ENCODE measurements at places on chromosomes 2 and 18.

GRCh38 chr2:3294493-3294892, 83.1 kb downstream of the EIPR1 start:
- DNase-seq = no peak

DNA sequence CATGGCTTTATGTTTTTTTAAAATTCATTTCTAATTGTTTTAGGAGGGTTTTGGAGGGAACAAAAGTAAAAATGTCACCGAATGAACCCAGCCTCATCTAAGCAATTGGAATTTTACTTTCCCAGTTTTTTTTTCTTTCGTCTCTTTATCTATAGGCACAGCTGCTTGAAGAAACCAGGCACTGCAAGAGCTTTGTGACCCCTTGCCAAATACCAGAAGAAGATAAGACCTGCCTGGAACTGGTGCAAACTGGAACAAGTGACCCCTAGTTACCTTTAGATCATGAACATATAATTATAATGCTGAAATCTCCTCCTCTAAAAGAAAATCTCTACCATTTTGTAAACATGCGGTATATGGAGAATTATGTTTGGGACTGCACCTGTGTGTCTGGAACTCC, 100.9 kb downstream of the TSN start:
- no peak for DNase-seq

DNA sequence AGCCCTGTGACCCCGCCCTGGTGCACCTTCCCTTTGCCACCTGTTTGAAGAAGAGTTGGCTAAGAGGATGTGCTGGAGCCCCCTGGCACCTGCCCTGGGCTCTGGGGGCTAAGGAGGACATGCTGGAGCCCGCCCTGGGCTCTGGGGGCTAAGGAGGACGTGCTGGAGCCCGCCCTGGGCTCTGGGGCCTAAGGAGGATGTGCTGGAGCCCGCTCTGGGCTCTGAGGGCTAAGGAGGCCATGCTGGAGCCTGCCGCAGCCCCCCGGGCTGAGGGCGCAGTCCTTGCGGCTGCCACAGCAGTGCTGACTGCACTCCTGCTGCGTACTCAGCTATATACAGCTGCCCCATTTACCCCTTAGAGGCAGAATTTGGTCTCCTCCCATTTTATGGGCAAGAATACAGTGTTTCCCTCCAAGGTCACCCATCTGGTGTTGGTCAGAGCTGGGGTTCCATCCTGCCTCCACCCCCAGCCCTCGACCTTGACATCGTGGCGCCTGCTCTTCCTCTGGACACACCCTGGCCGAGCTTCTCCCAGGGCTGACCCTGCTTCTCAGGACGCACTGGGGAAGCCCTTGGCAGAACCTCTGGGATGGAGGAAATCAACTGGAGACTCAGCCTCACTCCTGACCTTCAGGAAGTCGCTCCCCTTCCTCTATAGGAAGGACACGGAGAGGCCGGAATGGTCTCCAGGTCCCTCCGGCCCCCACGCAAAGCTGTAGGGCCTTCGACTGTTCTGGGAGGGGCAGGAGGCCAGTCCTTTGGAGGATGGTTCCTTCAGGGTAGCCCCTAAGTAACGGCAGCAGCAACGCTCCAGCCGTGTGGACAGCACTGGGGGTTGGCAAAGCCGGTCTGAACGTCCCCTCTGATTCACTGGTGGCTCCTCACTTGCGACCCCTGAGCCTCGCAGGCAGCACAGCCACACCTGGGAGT, 65.0 kb upstream of the HPCAL1 start:
- no peak for DNase-seq

GRCh38 chr2:64052463-64053241, 33.4 kb upstream of the VPS54 start:
- no peak for DNase-seq

GRCh38 chr2:23934259-23934658, 6.0 kb upstream of the UBXN2A start:
- no peak for DNase-seq

GRCh38 chr2:28896906-28897305, 2.4 kb downstream of the WDR43 start:
- DNase-seq = no peak

GRCh38 chr2:33022989-33023727, 76.4 kb downstream of the LTBP1 start:
- DNase-seq = no peak

DNA sequence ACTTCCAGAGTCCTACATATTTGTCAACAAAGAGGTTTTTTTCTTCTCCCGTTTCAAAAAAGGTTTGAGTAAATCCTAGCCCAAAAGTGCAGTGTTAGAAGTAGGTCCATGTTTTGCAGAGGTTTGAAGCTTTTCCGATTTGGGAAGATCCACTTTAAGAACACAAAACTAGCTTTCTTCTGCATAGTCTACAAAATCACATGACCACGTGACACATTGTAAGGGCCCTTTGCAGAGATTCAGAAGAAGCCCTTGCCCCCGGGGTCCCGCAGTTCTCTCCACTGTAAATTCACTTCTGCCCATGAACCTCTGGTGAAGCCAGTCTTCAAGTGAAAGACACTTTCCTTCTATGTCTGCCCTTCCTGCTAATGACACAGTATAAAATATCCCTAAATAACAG, 49.4 kb downstream of the PAX3 start:
- no peak for DNase-seq

DNA sequence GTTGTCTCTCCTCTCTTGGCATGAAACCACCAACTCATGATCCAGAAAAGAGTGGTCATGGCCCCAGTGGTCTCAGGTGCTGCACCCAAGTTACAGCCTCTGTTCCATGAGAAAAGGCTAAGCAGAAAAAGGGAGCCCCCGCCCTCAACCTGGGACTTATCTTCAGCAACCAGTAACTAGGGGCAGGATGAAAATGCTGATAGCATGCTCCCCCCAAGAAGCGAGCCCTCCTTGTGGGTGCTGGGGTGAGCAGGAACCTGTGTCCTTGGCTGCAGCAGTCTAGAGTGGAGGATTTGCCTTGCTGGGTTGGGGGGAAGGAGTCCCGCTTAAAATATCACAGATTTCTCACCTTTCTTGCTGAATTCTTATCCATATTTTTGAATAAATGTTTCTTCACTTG, 490.0 kb downstream of the SUCLG1 start:
- no peak for DNase-seq

- DNase-seq = no peak
These were observed 100.4 kb upstream of the SLC1A4 start for GRCh38 chr2:64888591-64889309.

GRCh38 chr2:219739066-219739465, 111.6 kb downstream of the SLC4A3 start:
- DNase-seq = no peak

GRCh38 chr2:62478093-62478580, 27.9 kb downstream of the TMEM17 start:
- DNase-seq = no peak

DNA sequence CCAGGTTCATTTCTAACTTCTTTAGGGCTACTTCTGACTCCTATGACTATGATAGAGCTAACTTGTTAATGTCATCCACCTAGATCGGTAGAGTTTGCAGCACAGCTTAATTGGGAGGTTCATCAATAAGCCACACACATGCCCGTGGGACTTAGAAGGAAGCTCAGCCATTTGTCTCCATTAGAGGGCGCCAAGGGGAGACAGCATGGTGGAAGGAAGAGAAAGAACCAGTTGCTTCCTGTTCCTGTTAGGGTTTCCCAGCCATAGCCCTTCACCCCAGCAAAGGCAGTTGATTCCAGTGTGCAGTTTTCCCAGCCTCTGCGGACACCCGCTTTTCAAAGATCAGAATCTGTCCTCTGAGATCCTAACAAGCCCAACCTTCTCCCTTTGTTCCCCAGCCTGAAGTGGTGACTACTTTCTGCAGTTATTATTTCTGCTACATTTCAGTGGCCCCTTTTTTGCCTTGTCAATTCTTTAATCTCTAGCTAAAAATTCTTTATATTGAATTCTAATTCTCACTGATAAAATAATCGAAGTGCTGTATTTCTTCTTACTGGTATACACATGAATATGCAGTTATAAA, 30.3 kb downstream of the MAIP1 start:
- DNase-seq = peak; percentile 42

DNA sequence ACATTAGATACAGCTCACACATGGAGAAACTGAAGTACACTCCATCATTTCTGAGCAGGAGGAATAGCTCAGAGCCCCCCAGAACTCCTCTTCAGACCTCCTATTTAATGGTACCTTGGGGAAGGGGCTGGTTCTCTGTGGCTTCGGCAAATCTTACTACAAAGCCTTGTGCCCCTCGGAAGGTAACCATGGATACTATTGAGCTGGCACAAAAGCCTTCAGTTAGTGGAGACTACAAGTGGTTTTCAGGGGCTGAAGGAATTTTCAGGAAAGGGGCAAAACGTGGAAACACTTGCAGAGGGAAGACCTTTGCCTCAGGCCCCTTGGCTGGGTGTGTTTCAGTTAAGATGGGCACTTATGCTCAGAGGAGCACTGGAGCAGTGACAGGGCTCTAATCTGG, 1.1 kb upstream of the FAM237A start:
- DNase-seq = no peak

DNA sequence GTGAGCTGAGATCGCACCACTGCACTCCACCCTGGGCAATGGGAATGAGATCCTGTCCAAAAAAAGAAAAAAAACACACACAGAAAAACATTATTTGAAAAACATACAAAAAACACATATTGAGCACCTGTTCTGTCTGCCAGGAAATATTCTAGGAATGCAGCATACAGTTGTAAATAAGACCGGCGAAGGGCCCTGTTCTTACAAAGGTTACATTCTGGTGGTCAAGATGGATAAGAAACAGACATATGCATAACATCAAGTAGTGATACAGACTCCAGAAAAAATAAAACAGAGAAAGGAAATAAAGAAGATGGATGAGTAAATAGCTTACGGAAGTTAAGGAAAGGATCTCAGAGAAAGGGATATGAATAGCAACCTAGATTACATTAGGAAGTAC, 159.8 kb downstream of the GALNT3 start:
- no peak for DNase-seq

GRCh38 chr2:73072129-73072395, 550 bp upstream of the SFXN5 start:
- peak; percentile 11 for DNase-seq

Measured in CD4-positive, alpha-beta memory T cell (primary cell).